ENCODE measurements at places on chromosomes 3 and 15.

DNA sequence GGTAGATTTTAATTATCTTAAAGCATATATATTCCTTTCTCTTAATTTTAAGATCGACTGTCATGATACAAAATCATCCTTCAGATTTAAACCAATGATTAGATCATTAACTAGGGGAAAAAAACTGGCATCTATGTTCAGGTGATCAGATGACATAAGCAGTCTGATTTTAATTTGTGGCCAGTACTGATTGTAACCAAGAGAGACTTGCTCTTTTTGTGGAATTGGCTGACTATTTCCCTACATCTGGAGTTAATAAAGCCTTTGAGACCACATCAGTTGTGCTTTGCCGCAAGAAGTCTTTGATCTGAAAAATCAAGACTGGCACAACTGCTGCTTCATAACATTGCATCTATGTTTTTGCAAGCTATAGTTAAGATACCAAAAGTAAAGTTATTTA is 148.4 kb upstream of the CGNL1 start:
- no peak for DNase-seq

DNA sequence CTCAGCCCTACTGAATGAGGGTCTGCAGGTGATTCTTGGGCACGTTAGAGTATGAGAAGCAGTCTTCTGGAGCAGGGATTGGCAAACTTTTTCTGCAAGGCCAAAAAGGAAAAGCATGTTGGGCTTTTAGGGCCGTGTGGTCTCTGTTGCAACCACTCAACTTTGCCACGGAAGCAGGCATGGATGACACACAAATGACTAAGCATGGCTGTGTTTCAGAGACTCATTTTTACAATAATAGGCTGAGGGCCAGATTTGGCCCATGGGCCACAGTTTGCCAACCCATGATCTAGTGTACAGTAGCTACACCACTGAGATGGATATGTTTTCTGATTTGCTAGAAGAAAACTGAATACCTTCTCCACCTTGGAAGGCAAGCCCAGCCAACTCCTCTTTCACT is 66.1 kb upstream of the PRICKLE2 start:
- no peak for DNase-seq

GRCh38 chr3:12253516-12254343 is 35.1 kb upstream of the PPARG start:
- DNase-seq: no peak

DNA sequence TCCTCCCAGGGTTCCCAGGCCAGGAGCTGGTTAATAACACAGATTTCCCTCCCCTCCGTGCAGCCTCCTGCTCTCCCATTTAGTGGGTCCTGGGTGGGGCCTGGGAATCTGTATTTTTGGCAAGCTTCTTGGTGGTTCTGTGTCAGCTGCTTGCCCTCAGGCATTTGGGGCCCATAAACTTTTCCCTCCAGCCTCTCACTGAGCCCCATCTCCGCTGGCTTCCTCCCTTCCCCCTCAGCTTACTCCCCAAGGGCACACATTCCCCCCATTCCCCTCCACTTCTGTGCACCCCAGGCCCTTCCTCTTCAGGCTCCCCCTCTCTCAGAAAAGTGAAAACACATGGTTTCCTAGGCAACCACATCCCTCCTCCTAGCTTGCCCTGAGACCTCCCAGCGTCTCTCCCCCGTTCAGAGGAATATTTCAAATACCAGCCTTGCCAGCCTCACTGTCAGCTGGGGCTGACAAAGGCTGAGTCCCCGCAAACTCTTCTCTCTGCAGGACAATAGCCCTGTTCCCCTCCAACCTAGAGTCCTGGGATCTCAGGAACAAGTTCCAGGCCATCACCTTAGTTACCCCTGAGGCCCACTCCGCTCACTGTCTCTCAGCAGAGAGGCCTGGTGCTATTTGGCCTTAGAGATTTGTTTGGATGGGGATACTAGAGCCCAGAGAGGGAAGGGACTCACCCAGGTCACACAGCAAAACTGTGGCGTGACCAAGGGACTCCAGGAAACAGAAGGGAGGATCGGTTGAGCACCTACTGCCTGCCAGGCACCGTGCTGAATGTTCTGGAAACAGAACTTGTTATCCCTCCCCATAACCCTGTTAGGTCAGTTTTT is 44.6 kb upstream of the SMAD6 start:
- DNase-seq: no peak

DNA sequence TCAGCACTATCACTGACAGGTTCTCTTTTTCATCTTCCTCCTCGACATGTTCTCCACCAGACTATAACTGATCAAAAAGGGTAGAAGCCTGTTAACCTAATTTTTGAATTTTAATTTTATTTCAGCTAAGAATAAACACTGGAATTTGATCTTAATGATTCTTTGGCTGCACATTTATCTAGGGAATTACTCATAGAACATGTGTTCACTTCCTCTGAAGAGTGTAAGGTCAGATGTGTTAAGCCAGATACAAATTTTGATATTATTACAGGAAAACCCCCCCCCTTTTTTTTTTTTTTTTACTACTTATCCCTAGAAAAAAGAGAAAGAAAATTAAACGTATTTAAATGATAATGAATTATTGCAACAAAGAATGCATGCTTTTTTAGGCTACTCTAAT is 15.0 kb downstream of the DCBLD2 start:
- DNase-seq: no peak

- DNase-seq: no peak
Observed at GRCh38 chr15:78691167-78691850, 50.3 kb upstream of the CHRNB4 start.

DNA sequence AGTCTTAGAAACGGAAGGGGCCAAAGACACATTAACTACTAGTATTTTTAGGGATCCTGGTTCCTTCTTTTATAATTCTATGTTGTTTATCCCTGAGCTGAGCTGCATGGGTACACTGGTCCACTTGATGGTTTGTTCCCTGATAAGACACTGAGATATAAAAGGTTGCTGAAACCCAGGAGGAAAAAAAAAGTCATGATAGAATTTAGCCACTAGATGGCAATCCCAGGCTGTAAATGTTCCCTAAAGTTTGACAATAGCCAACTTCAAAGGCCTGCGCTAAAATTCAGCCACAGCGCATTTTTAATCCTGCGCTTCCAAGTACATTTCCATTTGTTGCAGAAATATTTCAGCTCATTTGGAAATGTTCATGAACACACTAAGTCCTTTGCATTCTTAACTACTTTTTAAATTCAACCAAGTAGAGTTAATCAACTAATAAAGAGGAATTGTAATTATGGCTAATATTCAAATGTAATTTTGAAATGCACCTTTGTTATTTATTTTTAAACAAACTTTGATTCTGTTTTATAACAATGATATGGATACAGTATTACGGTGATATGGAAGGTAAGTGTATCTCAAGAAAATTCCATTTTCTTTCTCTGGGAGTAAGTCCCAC is 249.3 kb upstream of the FEZF2 start:
- no peak for DNase-seq

- no peak for DNase-seq
Observed at GRCh38 chr3:64222501-64223111, 2.7 kb downstream of the PRICKLE2 start.

- no peak for DNase-seq
Observed at GRCh38 chr3:16795581-16795980, 89.2 kb upstream of the PLCL2 start.

DNA sequence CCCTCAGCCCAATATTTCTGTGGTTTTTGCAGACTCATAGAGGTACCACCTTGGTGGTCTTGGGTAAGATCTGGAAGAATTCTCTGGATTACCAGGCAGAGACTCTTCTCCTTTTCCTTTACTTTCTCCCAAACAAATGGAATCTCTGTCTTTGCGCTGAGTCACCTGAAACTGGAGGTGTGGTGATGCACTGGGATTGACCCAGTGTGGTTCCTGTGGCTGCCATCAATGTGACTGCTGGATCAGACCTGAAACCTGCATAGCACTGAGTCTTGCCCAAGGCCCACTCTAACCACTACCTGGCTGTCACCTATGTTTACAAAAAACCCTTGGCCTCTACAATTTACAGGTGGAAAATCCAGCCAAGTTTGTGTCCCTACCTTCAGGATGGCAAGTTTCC is 295.3 kb downstream of the RBMS3 start:
- DNase-seq: no peak

- no peak for DNase-seq
Observed at GRCh38 chr3:167467848-167468611, 5.8 kb downstream of the SERPINI2 start.

DNA sequence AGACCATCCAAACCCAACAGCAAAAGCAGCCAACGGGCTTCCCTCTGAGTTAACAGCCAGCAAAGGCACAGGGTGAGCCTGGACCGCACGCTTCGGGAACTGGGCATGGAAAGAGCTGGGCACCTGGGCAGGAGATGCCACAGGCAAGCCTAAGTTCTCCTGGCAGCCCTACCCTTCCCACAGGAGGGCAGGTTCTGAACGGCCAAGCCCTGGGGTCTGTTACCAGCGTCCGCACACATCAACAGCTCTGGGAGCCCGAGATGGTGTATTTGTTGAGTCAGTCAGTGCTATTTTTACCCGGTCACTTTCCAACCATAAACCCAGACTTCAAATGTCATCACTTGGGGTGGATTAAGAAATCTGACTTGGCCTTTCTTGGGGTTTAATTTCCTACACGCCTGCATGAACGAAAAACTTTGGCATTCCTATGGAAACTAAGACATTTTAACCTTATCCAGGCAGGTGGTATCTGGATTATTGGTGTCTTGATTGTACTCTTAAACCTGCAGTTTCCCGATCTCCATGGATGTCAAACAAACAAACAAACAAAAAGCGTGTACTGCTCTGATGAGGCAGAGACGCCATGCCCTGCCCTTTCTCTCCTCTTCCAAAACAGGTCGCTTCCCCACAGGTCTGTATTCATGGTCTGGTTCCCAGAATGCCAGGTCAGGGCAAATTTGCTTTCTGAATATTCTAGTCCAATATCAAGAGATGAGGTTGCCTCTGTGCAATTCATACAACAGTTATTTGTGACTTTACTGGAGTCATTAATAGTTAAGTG is 99.7 kb downstream of the XXYLT1 start:
- no peak for DNase-seq

GRCh38 chr3:109188741-109189140 is 52.2 kb downstream of the C3orf85 start:
- no peak for DNase-seq

GRCh38 chr15:48086576-48086975 is 34.2 kb upstream of the SLC24A5 start:
- no peak for DNase-seq

DNA sequence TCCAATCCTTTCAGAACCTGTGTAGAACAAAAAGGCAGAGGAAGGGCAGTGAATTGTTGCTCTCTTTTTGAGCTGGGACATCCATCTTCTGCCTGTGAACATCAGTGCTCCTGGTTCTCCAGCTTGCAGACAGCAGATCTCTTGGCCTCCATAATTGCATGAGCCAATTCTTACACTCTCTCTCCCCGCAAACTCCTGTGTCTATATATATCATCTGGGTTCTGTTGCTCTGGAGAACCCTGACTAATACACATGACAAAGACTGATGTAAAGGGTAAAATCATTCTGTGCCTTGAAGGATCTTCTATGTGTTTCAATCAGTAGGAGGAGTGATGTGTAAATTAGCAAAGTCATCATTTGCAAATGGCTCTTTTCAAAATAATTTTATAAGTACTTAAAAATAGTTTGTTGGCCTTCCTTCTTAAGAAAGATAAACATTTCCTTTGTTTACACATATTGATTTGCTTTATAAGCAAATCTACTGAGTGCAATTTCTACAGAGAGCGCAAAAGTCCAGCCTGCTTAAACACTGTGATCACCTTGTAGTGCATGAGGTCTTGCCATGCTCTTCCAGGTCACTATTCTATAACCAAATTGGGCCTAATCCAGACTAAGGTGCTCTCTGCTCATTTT is 154.9 kb upstream of the ANKRD28 start:
- DNase-seq: no peak
